Right forelimb (tissue), 1 donor: ENCODE measurements at places on chromosomes 7 and 10.

DNA sequence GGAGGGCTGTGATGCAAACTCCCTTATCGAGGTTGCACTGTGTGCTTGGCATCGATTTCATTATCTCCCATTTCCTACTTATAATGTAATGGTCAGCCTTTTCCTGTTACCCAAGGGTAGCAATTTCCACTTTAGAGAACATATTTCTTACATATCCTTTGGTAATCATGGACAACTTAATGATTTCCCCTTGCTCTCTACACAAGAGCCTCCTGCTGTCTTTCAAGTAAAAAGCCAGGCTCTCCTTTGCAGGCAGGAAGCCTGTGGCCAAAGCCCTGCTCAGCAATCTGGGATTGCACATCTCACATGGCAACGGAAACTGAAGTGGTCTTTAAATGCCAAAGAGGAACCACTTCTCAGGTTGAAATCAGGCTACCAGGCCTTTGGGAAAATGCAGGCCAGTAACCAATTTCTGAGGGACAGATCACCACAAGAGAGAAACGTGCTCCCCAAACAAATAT is 86.7 kb upstream of the IKZF1 start:
- no peak for DNase-seq

DNA sequence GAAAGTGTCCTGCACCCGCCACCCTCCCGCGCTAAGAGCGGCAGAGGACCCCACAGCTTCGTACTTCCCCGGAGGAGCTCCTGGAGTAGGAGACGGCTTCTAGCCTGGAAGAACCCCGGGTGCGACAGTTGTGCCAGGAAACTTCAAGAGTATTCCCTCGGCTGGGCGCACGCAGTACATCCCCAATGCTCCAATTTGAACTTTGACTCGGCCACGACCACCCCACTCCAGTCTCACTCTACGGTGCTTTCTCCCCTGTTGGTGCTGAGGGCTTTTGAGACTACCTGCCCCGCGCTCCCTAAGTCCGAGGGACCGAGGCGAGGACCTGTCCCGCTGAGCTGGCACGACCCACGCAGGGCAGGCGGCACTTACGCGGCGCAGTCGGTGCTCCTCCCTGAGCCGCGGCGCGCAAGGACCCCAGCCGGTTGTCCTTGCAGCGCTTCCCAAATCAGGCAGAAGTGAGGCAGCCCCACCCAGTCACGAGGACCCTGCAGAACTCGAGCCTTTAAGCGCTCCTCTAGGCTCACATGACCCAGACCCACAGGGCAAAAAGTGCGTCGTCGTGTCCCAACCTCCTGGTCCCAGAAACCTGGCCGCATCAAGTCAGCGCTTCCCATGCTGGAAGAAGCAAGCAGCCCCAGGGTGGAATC is at the start of gene CPVL:
TSS of gene CPVL (minus strand) at position 481 of the 650 bp plus-strand sequence. CDS start 25,476 bp downstream, outside the sequence.
- peak; percentile 54 for DNase-seq

DNA sequence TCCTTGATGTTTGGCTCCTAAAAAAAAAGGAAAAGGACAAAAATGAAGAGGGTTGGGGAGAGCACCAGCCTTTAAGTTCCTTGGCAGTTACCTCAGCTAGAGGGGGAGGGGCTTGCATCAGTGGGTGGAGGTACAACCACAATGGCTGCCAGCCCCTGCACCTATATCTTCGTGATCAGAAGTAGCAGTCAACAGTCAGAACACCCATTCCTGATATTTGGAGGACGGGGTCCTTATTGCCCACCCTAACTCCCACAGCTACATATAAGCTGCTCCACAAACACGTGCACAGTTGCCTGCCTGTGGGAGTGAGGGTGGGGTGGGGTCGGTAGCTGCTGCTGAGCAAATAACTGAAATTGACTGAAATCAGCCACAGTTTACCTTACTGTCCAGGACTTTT is 26.2 kb downstream of the C1GALT1 start:
- DNase-seq: no peak

- no peak for DNase-seq
Observed at GRCh38 chr7:16178092-16178491, 243.2 kb downstream of the CRPPA start.

GRCh38 chr10:60208676-60209269 is 180.9 kb downstream of the ANK3 start:
- DNase-seq: no peak

- no peak for DNase-seq
Observed at GRCh38 chr10:12649012-12649584, 299.8 kb downstream of the CAMK1D start.

DNA sequence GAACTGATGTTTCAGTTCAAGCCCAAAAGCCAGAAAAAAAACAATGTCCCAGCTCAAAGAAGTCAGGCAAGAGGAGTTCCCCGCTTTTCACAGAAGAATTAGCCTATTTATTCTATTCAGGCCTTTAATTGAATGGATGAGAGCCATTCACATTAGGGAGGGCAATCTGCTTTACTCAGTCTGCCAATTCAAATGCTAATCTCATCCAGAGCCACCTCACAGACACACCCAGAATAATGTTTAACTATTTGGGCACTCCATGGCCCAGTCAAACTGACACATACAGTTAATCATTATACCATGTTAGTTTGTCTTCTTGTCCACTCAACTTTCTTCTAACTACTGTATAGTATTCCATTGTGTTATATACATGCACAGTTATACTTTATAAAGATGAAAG is 2.6 kb upstream of the NPSR1 start:
- DNase-seq: no peak
